ENCODE measurements at places on chromosomes 2 and 18.

DNA sequence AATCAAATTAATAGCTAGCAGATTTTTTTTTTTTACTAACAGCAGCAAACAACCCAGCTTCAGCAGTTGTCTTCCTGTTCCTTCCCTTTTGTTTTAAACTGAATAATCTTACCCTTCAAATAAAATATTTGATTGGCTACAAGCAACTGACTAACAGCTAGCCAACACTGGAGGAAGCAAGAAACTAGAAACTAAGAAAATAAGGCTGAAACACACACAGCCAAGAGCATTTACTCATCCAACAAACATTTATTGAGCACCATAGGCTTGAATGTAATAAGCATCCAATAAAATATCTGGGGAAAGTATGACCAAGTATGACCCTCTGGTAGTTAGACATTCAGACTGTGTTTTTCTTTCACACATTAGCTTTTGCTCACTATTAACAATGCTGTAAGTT is 189.2 kb downstream of the CD226 start:
- DNase-seq = no peak

DNA sequence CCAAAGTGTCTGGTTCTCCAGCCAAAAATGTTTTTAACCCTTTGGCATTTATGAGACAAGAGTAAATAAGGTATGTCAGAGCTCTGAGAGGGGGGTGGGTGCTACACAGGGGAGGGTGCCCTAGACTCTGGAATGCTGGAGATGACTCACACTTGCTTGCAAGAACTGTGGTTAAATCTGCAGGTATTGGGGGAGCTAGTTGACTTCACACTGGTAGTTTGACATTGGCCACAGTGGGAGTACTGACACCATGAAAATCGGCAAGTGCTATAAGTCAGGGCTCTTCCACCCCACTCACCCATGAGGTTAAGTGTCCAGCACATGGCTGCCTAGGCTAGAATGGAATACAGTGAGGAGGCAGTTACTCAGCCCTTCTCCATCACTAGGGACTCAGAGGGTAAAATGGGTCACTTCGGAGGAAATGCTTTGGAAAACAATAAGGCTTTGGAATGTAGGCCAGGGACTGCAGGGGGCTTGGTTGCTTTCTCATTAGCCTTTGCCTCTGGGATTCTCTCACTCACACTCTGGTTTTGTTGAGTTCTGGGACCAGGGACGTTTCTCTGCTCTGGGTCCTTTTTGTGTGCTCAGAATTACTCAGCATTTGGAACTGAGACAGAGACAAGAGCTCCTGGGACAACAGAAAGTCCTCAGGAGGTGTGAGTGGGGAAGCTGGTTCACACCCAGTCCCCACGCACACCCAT is 91.6 kb downstream of the ACKR3 start:
- DNase-seq = no peak

DNA sequence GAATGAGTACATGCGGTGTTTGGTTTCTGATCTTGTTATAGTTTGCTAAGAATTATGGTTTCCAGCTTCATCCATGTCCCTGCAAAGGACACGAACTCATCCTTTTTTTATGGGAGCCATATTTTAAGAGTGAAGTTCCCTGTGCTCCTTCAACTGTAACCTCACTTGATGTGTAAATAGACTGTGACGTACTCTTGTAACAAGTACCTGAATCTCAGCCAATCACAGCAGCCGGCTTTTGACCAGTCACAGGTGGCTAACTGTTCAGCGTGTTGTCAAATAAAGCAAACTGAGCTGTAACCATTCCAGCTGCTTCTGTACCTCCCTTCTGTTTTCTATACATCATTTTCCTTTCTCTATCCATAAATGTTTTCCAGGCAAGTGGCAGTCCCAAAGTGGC is 774.3 kb upstream of the HS6ST1 start:
- no peak for DNase-seq

- no peak for DNase-seq
These were observed 495.1 kb upstream of the CNTNAP5 start for GRCh38 chr2:123530004-123530403.

DNA sequence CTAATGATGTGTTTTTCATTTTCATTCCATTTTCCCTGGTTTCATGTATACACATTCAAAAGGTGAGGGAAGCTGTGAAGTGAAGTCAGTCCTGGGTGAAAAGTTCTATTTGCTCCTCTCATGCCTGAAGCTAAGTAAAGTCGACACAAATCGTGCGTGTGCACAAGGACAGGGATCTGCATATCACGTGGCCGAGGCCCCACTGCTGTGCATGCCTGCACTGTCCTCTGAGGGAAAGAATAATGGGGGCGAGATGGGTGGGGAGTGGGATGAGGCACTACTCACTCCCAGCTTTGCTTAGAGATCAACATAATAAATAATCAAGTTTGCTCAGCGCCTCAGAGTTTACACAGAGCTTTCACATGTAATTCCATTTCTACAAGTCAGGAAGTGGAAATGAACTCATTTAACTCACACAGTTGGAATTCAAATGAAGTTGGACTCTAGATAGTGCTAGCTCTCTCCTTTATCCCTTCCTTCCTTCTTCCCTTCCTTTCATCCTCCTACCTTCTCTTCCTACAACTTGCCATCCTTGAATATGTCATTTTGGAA is 5.1 kb upstream of the PTPRM start:
- DNase-seq = no peak

Data from HuH-7 (cell line).